ENCODE measurements at places on chromosomes 3 and 15. TPM values are rescaled to one million over a fixed set of nuclear protein-coding genes. Genes with fewer than 3 reads are reported as not detected.

Gene SKOR1
- total RNA-seq = not detected

Gene GJD2
- not detected for total RNA-seq

Gene SLC22A13
- not detected for total RNA-seq

Gene GNB4
- 23.7 TPM for total RNA-seq

Gene CASR
- not detected for total RNA-seq

Gene C3orf20
- not detected for total RNA-seq

Gene GASK1A
- total RNA-seq = 0.91 TPM

Gene PLSCR5
- not detected for total RNA-seq

Gene CYP1A1
- 1.0 TPM for total RNA-seq

Gene MST1R
- total RNA-seq = 21.9 TPM

Gene EMC7
- 46.2 TPM for total RNA-seq

Gene COL6A5
- total RNA-seq = not detected

Gene SIDT1
- total RNA-seq = 0.04 TPM

Gene GCSAM
- total RNA-seq = 0.91 TPM

All from hair follicular keratinocyte (primary cell).